ENCODE measurements at places on chromosomes 6 and 20.

DNA sequence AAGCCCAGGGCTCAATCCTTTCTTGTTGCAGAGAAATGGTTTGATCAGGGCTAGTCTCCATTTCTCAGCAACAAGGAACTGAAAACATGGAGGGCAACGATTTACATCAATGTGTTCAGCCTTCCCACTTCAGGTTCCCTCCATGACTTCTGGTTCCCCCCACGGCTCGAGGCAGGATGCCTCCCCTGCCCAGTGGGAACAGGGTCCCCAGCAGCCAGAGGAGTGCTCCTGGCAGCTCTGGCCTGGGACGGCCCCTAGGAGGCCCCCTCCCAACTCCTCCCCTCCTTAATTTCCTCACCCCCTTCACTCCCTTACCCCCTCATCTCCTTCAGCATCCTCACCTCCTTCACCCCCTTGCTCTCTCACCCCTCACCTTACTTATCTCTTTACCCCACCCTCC lies 283.8 kb downstream of the CDC5L start:
- no peaks in the 10 kb centered on the region for H3K27me3 ChIP-seq
- no peaks in the 10 kb centered on the region for H3K4me1 ChIP-seq
- H3K4me3 ChIP-seq, result no peak overlapping the region

DNA sequence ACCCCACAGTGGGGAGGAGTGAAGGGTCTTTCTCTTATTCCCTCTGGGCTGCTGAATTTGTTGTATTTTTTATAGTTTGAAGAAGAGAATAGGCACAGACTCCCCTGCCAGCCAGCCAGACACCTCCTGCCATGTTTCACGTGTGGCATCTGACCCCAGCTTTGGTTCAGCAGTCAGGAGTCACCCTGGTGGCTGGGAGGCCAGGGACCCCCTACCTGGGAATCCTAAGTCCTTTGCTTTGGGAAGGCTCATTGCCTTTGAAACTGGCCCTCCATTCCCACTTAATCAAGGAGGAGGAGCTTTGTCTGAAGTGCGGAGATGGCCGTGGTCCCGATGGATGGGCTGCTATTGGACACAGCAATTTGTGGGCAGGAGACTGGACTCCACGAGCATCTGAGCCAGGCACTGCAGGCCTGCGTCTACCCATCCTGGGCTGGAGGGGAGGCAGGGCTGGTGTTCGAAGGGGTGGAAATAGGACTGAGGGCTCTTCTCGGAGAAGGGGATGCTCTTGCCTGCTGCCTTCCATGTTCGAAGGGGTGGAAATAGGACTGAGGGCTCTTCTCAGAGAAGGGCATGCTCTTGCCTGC lies 196.1 kb downstream of the DLL1 start:
- no peak overlapping the region for H3K27ac ChIP-seq
- H3K4me1 ChIP-seq, result peaks cover 26% of the 10 kb centered on the region
- no peak overlapping the region for H3K4me3 ChIP-seq
- no peak for DNase-seq
- H3K27me3 ChIP-seq, result no peaks in the 10 kb centered on the region
- H3K36me3 ChIP-seq, result no peaks in the 10 kb centered on the region

GRCh38 chr20:58706975-58707681 lies 14.5 kb downstream of the NPEPL1 start:
- H3K27me3 ChIP-seq, result no peaks in the 10 kb centered on the region
- H3K36me3 ChIP-seq, result peaks cover 22% of the 10 kb centered on the region
- H3K4me3 ChIP-seq, result no peak overlapping the region
- no peak overlapping the region for H3K27ac ChIP-seq

- H3K36me3 ChIP-seq, result no peaks in the 10 kb centered on the region
- no peak overlapping the region for H3K4me3 ChIP-seq
- H3K4me1 ChIP-seq, result no peaks in the 10 kb centered on the region
- DNase-seq, result no peak
Measured at GRCh38 chr6:74284284-74284683, 588.3 kb downstream of the CD109 start.

DNA sequence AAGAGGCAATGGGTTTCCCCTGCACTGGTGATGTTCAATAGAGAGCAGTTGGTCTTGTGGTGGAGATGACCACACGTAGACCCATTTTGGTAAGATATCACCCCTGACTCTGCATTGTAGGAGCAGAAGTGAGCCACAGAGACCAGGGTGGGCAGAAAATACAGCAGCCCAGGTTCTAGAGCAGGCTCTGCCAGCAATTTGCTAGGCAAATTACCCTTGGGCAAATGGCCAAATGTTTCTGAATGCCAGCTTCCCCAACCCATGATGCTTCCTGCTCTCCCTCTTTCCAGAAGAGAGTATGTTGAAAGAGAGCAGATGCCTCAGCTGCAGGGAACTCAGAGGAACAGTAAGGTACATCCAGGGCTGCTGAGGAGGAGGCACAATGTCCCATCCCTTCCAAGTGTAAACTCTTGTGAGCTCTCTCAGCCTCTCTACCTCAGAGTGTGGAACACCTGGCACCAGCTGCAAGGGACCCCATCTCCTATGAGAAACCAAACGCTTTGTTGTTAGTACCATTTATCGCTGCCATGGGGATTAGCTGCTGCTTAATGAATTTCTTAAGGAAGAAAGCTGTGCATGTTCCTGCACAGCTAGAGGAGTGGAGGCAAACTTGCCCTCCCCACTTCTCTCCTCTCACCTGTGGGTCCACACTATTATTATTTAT lies 317.5 kb upstream of the MOCS1 start:
- H3K4me1 ChIP-seq, result peaks cover 6% of the 10 kb centered on the region
- H3K27me3 ChIP-seq, result no peaks in the 10 kb centered on the region
- DNase-seq, result no peak

GRCh38 chr6:4640139-4640538 lies 136.1 kb upstream of the CDYL start:
- H3K27me3 ChIP-seq, result no peaks in the 10 kb centered on the region
- DNase-seq, result no peak
- H3K4me3 ChIP-seq, result no peak overlapping the region
- H3K27ac ChIP-seq, result no peak overlapping the region

GRCh38 chr6:40179496-40179895 lies 245.2 kb upstream of the MOCS1 start:
- no peaks in the 10 kb centered on the region for H3K4me1 ChIP-seq
- no peak overlapping the region for H3K4me3 ChIP-seq
- DNase-seq, result no peak
- H3K27ac ChIP-seq, result no peak overlapping the region
- H3K27me3 ChIP-seq, result no peaks in the 10 kb centered on the region

- H3K27me3 ChIP-seq, result no peaks in the 10 kb centered on the region
- no peak overlapping the region for H3K4me3 ChIP-seq
- no peak overlapping the region for H3K27ac ChIP-seq
- no peaks in the 10 kb centered on the region for H3K36me3 ChIP-seq
Measured at GRCh38 chr20:17287503-17287902, 60.7 kb downstream of the PCSK2 start.

DNA sequence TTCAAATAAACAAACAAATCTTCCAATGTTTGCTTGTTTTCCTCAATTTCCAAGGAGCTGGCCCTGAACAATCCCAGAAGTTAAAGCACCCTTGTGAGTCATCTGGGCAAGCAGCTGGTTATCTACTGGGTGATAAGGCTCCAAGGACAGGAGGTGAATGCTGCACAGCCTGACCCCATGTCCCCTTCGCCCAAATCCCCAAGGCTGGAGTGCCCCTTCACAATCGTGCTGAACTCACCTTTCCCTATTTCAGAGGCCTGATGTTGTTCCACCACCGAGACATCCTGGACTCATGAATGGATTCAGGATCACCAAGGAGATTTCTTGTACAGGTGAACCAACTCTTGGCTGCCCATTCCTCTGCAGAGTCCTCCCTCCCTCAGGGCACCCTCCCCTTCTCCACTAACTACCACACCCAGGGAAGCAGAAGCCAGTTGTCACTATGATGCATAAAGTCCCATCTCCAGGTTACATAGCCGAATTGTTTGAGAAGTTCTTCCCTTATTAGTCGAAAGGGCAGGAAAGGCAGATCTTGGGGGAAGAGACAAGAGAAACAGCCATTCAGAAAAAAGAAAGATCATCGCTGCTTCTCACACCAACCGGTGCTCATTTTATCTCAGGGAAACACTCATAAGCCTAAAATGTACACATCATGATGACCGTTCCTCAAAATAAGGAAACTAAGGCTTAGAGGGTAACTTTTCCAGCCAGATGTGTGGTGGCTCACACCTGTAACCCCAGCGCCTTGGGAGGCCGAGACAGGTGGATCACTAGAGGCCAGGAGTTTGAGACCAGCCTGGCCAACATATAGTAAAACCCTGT lies 138.8 kb upstream of the RREB1 start:
- no peaks in the 10 kb centered on the region for H3K4me1 ChIP-seq
- H3K27ac ChIP-seq, result no peak overlapping the region
- DNase-seq, result no peak
- no peak overlapping the region for H3K4me3 ChIP-seq
- no peaks in the 10 kb centered on the region for H3K27me3 ChIP-seq
- no peaks in the 10 kb centered on the region for H3K36me3 ChIP-seq

DNA sequence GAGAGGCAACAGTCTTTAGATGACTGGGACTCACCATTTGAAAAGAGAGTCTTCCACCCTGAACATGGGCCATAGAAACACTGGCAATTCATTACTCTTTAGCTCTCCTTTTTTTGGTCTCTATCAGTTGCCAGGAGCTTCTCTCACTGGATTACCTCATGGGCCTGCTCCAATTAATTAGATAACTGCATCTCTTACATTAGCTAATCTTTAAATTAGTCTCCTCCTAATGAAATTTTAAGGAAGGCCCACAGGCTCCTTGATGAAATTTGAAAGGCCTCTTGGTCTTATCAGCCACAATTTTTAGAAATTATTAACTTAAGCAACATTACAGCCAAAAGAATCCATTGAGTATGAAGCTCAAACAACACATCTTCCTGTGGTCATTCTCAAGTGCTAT lies 184.4 kb downstream of the UNC5CL start:
- H3K27me3 ChIP-seq, result no peaks in the 10 kb centered on the region
- H3K36me3 ChIP-seq, result no peaks in the 10 kb centered on the region
- no peaks in the 10 kb centered on the region for H3K4me1 ChIP-seq
- no peak for DNase-seq
- no peak overlapping the region for H3K4me3 ChIP-seq
- H3K27ac ChIP-seq, result no peak overlapping the region

GRCh38 chr6:20020526-20020925 lies 183.4 kb downstream of the ID4 start:
- no peak for DNase-seq
- H3K27me3 ChIP-seq, result no peaks in the 10 kb centered on the region
- H3K4me3 ChIP-seq, result no peak overlapping the region
- H3K4me1 ChIP-seq, result no peaks in the 10 kb centered on the region
- H3K36me3 ChIP-seq, result no peaks in the 10 kb centered on the region

DNA sequence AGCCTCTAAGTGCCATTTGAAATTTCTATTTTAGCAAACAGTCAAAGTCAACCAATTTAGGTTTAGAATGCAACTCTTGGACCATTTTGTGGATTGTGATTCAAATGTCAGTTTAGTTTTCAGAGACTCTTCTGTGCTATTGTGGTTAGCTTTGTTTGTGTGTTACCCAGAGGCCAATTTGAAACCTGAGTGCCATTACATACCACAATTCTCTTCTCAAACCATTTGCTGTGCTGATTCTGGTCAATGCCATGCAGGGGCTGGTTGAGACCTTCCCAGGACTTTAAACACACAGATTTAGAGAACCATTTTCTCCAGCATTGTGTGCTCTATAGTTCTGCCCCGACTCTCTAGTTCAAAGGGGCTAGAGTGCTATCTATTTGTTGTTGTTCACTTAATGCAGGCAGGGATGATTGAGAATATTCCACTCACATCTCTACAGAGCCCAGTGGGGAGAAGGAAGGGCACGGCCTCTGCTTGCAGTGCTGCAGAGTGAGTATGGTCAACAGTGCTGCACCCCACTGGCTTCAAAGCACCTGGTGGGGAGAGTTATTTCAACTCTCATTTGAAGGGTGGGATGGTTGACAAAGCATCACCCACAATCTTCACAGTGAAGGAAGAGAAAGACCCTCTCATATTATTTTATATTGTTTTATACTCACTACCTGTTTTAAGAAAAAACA lies 738.2 kb downstream of the COL12A1 start:
- no peak overlapping the region for H3K27ac ChIP-seq
- no peaks in the 10 kb centered on the region for H3K4me1 ChIP-seq
- H3K36me3 ChIP-seq, result no peaks in the 10 kb centered on the region
- no peak for DNase-seq

GRCh38 chr6:128739112-128739511 lies 143.8 kb upstream of the LAMA2 start:
- DNase-seq, result no peak
- H3K27ac ChIP-seq, result no peak overlapping the region
- no peaks in the 10 kb centered on the region for H3K27me3 ChIP-seq
- no peaks in the 10 kb centered on the region for H3K36me3 ChIP-seq

GRCh38 chr20:33263784-33264183 lies 19.2 kb upstream of the BPIFB1 start:
- no peak for DNase-seq
- H3K27me3 ChIP-seq, result peaks cover 6% of the 10 kb centered on the region
- no peaks in the 10 kb centered on the region for H3K4me1 ChIP-seq
- H3K36me3 ChIP-seq, result no peaks in the 10 kb centered on the region

GRCh38 chr6:39083231-39083634 lies 31.8 kb downstream of the SAYSD1 start:
- H3K4me1 ChIP-seq, result no peaks in the 10 kb centered on the region
- no peaks in the 10 kb centered on the region for H3K27me3 ChIP-seq
- no peaks in the 10 kb centered on the region for H3K36me3 ChIP-seq
- no peak overlapping the region for H3K4me3 ChIP-seq
- H3K27ac ChIP-seq, result no peak overlapping the region

DNA sequence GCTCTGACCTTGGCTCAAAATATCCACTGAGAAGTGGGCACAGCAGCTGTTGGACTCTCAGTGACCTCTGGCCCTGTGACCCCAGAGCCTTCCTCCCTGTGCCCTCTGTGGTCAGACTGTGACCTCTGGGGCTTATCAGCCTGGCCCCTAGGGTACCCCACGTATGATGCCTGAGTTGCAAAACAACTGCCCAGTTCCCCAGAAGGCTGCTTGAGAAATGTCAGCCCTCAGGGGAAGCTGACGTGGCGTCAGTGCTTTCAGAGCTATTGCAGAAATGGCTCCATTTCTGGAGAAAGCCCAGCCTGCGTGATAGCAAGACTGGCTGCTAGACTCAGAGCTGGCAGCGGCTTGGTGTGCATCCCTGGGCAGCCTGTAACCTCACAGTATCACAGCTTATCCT lies 31.5 kb upstream of the TGM2 start:
- H3K27ac ChIP-seq, result no peak overlapping the region
- DNase-seq, result no peak
- H3K27me3 ChIP-seq, result no peaks in the 10 kb centered on the region
- H3K36me3 ChIP-seq, result no peaks in the 10 kb centered on the region
- no peak overlapping the region for H3K4me3 ChIP-seq
- no peaks in the 10 kb centered on the region for H3K4me1 ChIP-seq

GRCh38 chr6:14729129-14729871 lies 516.6 kb upstream of the JARID2 start:
- H3K36me3 ChIP-seq, result no peaks in the 10 kb centered on the region
- no peaks in the 10 kb centered on the region for H3K27me3 ChIP-seq
- no peak overlapping the region for H3K4me3 ChIP-seq
